ENCODE measurements at places on chromosomes 13 and 19.

DNA sequence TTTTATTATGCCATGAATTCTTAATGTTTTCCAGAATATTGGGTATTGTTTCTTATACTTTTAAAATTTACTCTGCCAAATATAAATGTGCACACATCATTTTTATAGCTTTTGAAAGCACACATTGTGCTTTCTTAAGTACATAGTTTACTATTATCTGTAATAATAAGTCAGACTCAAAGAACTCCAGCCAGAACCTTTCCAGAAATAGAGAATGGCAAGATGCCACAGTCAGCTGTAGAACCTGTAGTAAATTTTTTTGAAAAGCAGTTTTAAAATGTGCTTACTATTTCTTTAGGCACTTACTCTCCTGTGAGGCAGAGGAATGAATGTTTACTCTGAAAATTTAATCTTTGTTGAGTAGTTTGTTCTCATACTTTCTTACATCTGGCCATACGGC is 1287.1 kb downstream of the PCDH9 start:
- no peak for DNase-seq

- DNase-seq, result no peak
Observed at GRCh38 chr19:18319591-18320135, 3.2 kb downstream of the LSM4 start.

- DNase-seq, result no peak
Observed at GRCh38 chr19:17327654-17328516, 6.8 kb downstream of the ANO8 start.

- no peak for DNase-seq
Observed at GRCh38 chr19:55041627-55042343, 3.7 kb upstream of the GP6 start.

DNA sequence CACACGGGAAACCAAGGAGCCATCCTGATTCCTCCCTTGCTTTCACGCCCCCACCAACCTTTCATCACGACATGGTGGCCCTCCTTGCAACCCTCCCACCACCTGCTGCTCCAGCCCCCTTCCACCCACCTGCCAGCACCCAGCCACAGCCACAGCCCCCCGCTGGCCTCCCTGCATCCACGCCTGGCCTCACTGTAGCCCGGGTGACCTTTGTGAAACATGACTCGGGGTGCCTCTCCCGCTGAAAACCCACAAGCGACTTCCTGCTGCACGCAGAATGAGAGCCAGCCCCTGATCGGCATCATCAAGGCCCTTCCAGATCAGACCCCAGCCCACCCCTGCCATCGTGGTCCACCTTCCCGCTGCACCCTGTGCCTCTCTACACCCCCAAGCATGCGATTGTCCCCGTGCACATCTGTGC is 14.9 kb downstream of the POP4 start:
- no peak for DNase-seq

- DNase-seq, result no peak
Observed at GRCh38 chr13:113741191-113741668, 17.8 kb upstream of the TMEM255B start.

GRCh38 chr13:75360170-75360569 is 121.8 kb downstream of the TBC1D4 start:
- DNase-seq, result no peak

- DNase-seq, result no peak
Observed at GRCh38 chr19:27679905-27680304, 1533.0 kb downstream of the UQCRFS1 start.

DNA sequence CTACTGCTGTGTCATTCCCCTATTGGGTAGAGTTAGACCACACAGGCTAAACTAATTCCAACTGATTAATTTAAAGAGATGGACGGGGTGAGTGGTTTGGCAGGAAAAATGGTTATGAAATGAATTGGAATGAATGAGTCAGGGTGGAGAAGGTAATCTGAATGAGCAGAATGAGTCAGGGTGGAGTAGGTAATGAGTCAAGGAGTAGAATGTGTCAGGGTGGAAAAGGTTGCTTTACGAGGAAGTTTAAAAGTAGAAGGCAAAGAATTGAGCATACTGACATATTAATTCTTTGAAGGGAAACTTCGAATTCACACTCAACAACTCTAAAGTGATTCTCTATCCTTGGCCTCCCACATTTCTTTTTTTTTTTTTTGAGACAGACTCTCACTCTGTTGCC is 12.7 kb upstream of the ZNF121 start:
- no peak for DNase-seq

DNA sequence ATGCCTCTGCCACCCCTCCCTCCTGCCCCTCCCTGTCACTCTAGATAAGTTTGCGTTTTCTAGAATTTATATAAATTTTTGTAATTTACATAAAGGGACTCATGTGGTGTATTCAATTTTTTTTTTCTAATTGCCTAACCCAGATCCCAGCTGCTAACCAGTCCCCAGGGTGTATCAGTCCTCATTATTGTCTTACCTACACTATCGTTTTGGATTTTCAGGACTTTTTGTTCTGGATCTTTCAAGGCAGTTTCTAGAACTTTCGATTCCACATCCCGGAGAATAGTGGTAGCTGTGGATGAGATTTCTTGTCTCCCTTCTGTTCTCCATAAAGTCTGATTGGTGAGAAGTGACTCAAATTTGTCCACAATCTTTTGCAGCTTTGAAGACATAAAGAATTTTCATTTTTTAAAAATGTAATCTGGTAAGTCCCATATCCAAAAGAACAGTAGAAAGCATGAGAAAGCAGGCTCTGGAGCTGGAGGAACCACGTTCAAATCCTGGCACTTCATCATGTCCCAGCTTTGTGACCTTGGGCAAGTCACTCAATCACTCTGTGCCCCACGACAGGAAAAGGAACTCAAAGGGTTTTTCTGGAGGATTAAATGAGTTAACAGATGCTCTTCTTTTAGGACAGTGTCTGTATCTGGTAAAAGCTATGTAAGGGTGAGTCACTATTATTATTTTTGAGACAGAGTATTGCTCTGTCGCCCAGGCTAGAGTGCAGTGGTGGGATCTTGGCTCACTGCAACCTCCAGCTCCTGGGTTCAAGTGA is 19.7 kb downstream of the ADGRE3 start:
- no peak for DNase-seq
